Choroid plexus epithelial cell (primary cell): ENCODE measurements at places on chromosomes 11 and 22.

- no peak for DNase-seq
Observed at GRCh38 chr22:37270928-37271650, 11.2 kb upstream of the CYTH4 start.

GRCh38 chr22:37627121-37627520 lies 12.3 kb upstream of the SH3BP1 start:
- DNase-seq: no peak

GRCh38 chr11:130024361-130024760 lies 21.7 kb upstream of the PRDM10 start:
- no peak for DNase-seq

GRCh38 chr11:27178859-27179258 lies 138.2 kb downstream of the BBOX1 start:
- DNase-seq: no peak

DNA sequence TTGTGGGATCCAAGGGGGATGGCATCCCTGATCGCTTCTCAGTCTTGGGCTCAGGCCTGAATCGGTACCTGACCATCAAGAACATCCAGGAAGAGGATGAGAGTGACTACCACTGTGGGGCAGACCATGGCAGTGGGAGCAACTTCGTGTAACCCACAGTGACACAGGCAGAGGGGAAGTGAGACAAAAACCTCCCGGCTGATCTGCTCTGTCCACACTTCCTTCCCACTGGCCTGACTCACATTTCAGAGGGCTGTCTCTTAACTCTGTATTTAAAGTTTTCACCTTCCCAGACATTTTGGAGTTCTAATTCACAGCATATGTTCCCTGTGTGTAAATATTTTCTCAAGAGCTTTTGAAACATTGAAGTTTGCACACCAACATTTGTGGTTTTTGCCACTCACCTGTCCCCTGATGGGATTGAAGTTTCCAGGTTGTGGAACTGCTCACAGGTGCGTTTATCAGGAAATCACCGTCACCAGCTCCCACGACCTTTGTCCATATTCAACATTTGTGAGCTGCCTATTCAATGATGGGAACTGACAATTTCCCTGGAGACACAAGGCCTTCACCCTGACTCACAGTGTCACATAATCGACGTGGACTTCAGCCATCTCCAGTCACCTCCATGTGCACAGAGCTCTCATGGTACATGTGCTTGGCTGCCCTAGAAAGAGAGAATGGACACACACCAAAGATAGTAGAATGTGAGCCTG lies 99.2 kb downstream of the VPREB1 start:
- DNase-seq: no peak

DNA sequence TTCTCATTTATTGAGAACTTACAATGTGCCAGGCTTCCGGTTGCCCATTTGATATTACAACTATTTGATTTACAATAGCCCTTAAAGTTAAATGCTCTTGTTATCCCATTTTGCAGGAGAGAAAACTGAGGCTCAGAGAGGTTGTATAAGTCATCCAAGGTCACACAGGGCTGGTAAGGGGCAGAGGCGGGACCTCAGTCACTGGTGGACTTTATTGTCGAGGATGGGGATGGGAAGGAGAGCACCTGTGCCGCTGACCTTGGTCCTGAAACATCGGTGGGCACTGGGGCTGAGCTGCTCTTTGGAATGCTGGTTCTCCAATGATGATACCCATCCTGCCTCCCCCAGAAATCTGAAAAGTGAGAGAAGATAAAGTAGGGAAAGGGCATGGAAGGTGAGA lies 265.4 kb downstream of the MIAT start:
- DNase-seq: no peak

DNA sequence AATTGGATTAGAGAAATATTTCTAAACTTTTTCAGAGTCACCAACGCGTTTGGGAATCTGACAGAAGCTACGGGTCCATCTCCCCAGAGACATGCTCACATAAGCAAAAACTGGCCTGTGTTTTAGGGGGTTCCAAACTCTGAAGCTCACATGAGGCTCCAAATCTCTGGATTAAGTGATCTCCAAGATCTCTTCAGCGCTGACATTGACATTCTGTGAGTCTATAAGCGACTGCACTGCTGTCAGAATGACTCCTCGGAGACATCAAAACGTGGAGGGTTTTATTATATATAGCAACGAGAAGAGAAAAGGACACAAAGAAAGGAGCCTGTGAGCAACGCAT lies 642 bp upstream of the SIK2 start:
- DNase-seq: no peak

- no peak for DNase-seq
Observed at GRCh38 chr11:69609351-69609750, 31.6 kb upstream of the CCND1 start.
